Naive thymus-derived CD4-positive, alpha-beta T cell (primary cell): ENCODE measurements at places on chromosomes 2 and 18. TPM values are rescaled to one million over a fixed set of nuclear protein-coding genes. Genes with fewer than 3 reads are reported as not detected.

The ITGA6 gene
- 142 TPM for total RNA-seq

The REG3G gene
- not detected for total RNA-seq

The CD8A gene
- 2.2 TPM for total RNA-seq

The EVX2 gene
- not detected for total RNA-seq

The CHRNG gene
- total RNA-seq: not detected

The CNOT9 gene
- total RNA-seq: 44.7 TPM

The FER1L5 gene
- total RNA-seq: not detected

GRCh38 chr2:46982351-46983064, 66.9 kb upstream of the MCFD2 start:
- H3K4me3 ChIP-seq: no peak overlapping the region
- no peak overlapping the region for H3K27ac ChIP-seq
- no peaks in the 10 kb centered on the region for H3K36me3 ChIP-seq
- no peak for DNase-seq
- no peaks in the 10 kb centered on the region for H3K27me3 ChIP-seq

DNA sequence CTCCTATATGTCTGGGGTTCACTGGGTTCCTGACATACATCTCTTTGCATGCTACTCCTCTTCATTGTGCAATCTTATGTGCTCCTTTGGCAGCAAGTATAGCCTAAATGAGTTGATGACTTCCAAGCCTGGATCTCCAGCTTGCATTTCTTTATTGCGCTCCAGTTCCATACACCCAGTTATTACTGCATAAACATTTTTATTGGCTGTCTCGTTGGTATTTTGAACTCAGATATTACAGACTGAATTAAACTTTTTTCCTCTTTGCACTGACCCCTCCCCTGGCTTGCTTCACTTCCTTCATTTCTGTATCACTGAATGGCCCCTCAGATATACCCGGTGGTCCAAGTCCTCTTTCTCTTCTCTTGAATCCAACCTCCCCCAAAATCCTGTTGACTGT, 219.2 kb downstream of the MC4R start:
- H3K4me3 ChIP-seq: no peak overlapping the region
- H3K27ac ChIP-seq: no peak overlapping the region
- no peaks in the 10 kb centered on the region for H3K36me3 ChIP-seq
- no peaks in the 10 kb centered on the region for H3K27me3 ChIP-seq
- H3K4me1 ChIP-seq: no peaks in the 10 kb centered on the region

- H3K4me3 ChIP-seq: no peak overlapping the region
- H3K27me3 ChIP-seq: no peaks in the 10 kb centered on the region
- no peak overlapping the region for H3K27ac ChIP-seq
- H3K36me3 ChIP-seq: no peaks in the 10 kb centered on the region
Observed at GRCh38 chr2:208607694-208608093, 201.1 kb downstream of the PTH2R start.

GRCh38 chr18:38940475-38940862, 1374.9 kb upstream of the CELF4 start:
- H3K27me3 ChIP-seq: no peaks in the 10 kb centered on the region
- no peak overlapping the region for H3K27ac ChIP-seq
- no peak overlapping the region for H3K4me3 ChIP-seq
- H3K36me3 ChIP-seq: no peaks in the 10 kb centered on the region
- H3K4me1 ChIP-seq: peaks cover 7% of the 10 kb centered on the region
- DNase-seq: no peak

DNA sequence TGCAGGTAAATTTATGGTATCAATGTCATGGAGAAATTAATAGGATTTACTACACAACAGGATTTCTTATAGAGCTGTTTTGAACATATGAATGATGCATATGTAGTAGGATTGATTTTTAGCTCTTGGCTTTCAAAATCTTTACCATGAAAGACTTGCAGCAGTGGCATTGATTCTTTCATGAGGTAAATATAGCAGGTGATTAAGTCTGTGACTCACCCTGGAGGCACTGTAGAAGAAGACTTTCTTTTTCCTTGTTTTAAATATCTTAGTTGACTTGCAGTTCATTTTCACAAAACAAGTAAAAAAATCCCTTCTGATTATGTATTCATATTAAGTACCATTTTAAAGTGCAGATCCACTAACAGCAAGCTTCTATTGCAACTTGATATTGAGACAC, 463.0 kb downstream of the FBXO15 start:
- no peak overlapping the region for H3K27ac ChIP-seq
- H3K36me3 ChIP-seq: no peaks in the 10 kb centered on the region
- no peaks in the 10 kb centered on the region for H3K4me1 ChIP-seq
- no peak overlapping the region for H3K4me3 ChIP-seq

- no peak overlapping the region for H3K27ac ChIP-seq
- no peaks in the 10 kb centered on the region for H3K36me3 ChIP-seq
- no peaks in the 10 kb centered on the region for H3K27me3 ChIP-seq
- no peaks in the 10 kb centered on the region for H3K4me1 ChIP-seq
- no peak for DNase-seq
- no peak overlapping the region for H3K4me3 ChIP-seq
Observed at GRCh38 chr18:29488617-29489016, 1311.7 kb upstream of the CDH2 start.

GRCh38 chr2:134540990-134541389, 177.8 kb downstream of the TMEM163 start:
- DNase-seq: no peak
- H3K27ac ChIP-seq: no peak overlapping the region
- H3K4me1 ChIP-seq: no peaks in the 10 kb centered on the region
- no peaks in the 10 kb centered on the region for H3K27me3 ChIP-seq
- H3K4me3 ChIP-seq: no peak overlapping the region
- H3K36me3 ChIP-seq: no peaks in the 10 kb centered on the region

DNA sequence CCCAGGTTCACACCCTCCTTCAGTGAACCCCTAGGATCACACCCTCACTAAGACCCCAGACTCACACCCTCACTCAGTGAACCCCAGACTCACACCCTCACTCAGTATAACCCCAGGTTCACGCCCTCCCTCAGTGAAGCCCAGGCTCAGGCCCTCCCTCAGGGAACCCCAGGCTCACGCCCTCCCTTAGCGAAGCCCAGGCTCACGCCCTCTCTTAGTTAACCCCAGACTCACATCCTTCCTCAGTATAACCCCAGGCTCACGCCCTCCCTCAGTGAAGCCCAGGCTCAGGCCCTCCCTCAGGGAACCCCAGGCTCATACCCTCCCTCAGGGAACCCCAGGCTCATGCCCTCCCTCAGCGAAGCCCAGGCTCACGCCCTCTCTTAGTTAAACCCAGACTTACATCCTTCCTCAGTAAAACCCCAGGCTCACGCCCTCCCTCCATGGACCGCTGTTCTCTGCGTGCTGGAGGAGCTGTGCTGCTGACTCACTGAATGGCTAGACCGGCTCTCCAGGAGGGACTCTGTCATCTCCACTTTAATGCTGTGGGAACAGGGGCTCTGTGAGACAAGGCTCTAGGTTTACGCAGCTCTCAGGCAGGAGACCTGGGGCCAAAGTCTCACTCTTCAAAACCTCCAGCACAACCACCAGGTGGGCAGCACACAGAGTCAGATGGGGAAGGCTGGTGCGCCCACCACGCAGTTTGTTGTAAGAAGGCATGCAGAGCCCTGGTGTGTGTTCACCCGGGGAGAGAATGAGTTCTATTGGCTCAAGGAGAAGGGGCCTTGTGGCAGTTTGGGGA, 506.9 kb upstream of the MYT1L start:
- no peaks in the 10 kb centered on the region for H3K4me1 ChIP-seq
- H3K36me3 ChIP-seq: no peaks in the 10 kb centered on the region
- H3K4me3 ChIP-seq: no peak overlapping the region
- no peak for DNase-seq
- H3K27me3 ChIP-seq: no peaks in the 10 kb centered on the region

DNA sequence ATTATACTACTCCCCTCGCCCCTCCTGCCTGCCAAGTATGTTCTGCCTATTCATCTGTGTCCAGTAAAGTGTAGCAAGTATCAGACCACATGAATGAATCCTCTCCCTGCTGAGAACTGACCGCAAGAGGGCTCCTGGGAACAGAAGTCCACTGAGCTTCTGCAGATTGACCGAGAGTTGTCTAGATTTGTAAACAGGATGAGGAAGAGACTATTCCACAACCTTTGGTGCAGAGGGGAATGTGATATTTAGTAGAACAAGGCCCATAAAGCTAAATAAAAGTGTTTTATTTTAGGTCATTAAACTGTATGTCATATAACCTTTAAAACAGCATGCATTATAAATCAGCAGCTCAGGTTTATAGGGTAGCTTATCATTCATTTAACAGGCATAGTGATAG, 377.0 kb downstream of the DCC start:
- no peak overlapping the region for H3K4me3 ChIP-seq
- no peak for DNase-seq
- H3K4me1 ChIP-seq: no peaks in the 10 kb centered on the region
- H3K27ac ChIP-seq: no peak overlapping the region

GRCh38 chr2:10297959-10298531, 4.7 kb upstream of the HPCAL1 start:
- H3K27me3 ChIP-seq: no peaks in the 10 kb centered on the region
- peak overlapping the region; percentile 22 for H3K27ac ChIP-seq
- peaks cover 23% of the 10 kb centered on the region for H3K4me1 ChIP-seq

- H3K27me3 ChIP-seq: no peaks in the 10 kb centered on the region
- H3K27ac ChIP-seq: no peak overlapping the region
- H3K36me3 ChIP-seq: no peaks in the 10 kb centered on the region
- H3K4me1 ChIP-seq: peaks cover 40% of the 10 kb centered on the region
Observed at GRCh38 chr2:234286118-234286598, 210.7 kb downstream of the ARL4C start.

DNA sequence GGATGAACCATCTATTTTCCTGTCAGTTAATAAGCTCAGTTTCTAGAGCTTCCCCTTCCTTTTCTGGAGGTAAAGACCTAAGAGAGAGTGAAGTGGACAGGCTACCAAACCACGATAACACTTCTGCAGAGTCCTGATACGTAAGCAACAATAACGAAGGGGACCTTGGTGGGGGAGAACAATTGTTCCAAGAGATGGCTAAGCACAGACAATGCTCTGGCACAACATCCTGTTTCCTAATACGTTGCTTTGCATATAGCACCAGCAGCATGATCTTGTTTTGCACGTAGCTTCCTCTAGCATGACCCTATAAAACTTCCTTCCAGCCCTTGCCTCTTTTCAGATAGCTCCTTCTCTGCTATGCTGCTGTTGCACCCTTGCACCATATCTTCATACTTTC, 247.3 kb downstream of the RAD51AP2 start:
- no peak overlapping the region for H3K27ac ChIP-seq
- no peak overlapping the region for H3K4me3 ChIP-seq
- H3K27me3 ChIP-seq: no peaks in the 10 kb centered on the region
- DNase-seq: no peak

DNA sequence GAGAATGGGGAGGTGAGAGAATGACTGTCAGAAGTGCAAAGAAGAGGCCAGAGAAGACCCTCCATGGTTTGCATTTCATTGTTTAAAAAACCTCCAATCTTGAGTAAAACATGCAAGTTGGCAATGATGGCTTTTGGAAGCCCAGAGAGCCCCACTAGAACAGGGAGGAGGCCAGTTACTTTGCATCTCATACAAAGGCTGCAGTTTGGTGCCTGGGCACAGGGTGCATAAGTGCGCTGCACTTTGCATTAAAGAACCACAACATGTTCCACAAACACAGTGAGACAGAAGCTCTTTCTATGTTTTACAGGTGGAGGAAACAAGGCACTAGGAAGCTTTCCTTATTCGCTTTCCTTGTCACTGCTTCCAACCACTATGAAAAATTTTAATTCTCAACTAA, 25.4 kb downstream of the PSTPIP2 start:
- H3K27ac ChIP-seq: no peak overlapping the region
- H3K4me1 ChIP-seq: peaks cover 12% of the 10 kb centered on the region
- H3K36me3 ChIP-seq: no peaks in the 10 kb centered on the region
- H3K27me3 ChIP-seq: no peaks in the 10 kb centered on the region

- no peak overlapping the region for H3K27ac ChIP-seq
- no peaks in the 10 kb centered on the region for H3K36me3 ChIP-seq
- DNase-seq: no peak
- no peaks in the 10 kb centered on the region for H3K27me3 ChIP-seq
- no peaks in the 10 kb centered on the region for H3K4me1 ChIP-seq
Observed at GRCh38 chr2:160534996-160535395, 41.4 kb upstream of the RBMS1 start.

DNA sequence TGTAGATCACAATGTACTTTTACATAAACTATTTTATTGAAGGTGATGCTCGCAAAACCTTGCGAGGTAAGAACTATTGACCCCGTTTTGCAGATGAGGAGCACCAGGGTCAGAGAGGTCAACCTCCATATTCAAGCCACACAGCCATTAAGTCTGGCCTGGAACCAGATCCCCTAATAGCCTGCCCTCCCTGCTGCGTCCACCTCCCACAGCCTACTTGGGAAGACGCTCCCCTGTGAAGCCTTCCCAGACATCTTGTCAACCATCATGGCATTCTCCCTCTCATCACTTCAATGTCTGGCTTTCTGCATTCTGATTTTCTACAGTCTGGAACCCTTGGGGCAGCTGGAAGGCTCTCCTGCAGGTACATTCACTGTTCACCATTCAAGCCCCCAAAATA, 101.0 kb downstream of the TTC32 start:
- DNase-seq: no peak
- no peak overlapping the region for H3K27ac ChIP-seq
- no peak overlapping the region for H3K4me3 ChIP-seq
- H3K27me3 ChIP-seq: no peaks in the 10 kb centered on the region
- no peaks in the 10 kb centered on the region for H3K4me1 ChIP-seq

DNA sequence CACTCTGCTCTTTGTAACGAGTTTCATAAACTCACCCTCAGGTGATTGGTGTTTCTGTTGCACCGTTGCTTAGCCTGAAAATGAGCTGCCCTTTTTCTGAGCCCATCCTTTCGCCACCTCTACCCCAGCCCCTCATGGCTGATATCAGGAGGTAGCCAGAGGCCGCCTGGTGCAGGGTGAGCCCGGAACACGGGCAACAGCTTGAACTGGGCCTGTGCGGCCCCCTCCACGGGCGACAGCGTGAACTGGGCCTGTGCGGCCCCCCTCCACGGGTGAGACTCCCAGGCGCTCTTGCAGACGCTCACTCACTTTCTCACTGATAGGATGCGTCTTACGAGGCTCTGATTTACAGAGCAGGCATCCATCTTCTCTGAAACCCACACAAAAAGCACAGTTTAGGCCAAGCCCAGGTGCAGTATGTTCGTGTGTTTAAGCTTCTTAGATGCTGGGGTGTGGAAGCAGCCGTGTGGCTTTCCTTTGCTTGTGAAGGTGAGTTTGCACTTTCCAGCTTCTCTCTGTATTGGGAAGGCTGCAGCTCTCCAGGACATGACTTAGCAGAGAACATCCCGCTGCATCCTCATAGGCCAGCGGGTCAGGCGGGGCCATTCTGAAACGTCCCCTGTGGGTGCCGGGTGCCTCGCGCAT, 83.5 kb downstream of the NFATC1 start:
- no peak overlapping the region for H3K4me3 ChIP-seq
- DNase-seq: no peak
- no peaks in the 10 kb centered on the region for H3K4me1 ChIP-seq
- H3K27ac ChIP-seq: no peak overlapping the region
- H3K27me3 ChIP-seq: no peaks in the 10 kb centered on the region
- peaks cover 2% of the 10 kb centered on the region for H3K36me3 ChIP-seq

DNA sequence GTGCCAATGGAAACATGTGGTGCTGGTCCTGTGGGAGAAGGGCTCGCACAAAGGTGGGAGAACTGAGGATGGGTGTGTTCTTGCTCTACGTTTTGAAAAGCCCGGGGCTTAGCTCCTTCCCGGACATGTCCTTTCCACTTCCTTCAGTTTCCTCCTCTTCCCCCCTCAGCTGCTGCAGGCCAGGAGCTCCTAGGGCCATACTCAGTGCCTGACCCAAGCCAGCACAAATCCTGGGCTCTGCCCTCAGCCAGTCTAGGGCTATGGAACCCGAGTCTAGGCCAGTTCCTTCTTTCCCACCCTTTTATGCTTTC, 1.4 kb upstream of the SIX2 start:
- peaks cover 4% of the 10 kb centered on the region for H3K27me3 ChIP-seq
- no peak overlapping the region for H3K4me3 ChIP-seq
- no peak for DNase-seq
- no peaks in the 10 kb centered on the region for H3K4me1 ChIP-seq
- no peaks in the 10 kb centered on the region for H3K36me3 ChIP-seq
- H3K27ac ChIP-seq: no peak overlapping the region
